Right lung (tissue), 10 donors: ENCODE measurements at places on chromosomes 16 and 17. TPM values are rescaled to one million over a fixed set of nuclear protein-coding genes. Genes with fewer than 3 reads are reported as not detected.

Gene PRR15L
- polyA plus RNA-seq = 39.2 TPM

GRCh38 chr16:47463771-47464624 is 2.9 kb downstream of the PHKB start:
- DNase-seq = no peak

GRCh38 chr16:81846105-81846504 is 67.0 kb downstream of the PLCG2 start:
- no peak for DNase-seq

DNA sequence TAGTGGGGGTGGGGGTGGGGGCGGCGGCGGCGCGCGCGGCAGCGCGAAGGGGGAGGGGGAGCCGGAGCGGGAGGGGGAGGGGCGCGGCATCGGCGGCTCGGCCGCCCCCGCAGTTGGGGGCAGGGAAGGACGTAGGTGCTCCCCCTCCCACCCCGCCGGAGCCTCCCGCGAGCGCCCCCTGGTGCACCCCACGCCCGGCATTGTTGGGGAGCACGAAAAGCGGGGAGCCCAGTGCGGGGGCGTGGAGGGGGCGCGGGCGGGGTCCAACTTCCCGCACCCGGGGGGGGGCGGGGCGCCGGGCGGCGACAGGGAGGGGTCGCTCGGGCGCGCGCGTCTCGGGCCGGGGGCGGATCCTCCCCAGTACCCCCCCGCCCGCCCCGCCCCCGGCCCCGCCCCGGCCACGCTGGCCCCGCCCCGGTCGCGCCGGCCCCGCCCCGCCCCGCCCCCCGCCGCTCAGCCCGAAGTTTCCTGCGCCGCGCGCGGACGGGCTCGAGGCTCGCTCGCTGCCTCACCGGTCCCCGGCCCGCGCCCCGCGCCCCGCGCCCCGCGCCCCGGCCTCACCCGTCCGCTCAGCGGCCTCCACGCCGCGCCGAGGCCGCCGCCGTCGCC is at the start of gene CACNA1H:
CACNA1H (plus strand) TSS at position 456 of the 609 bp plus-strand sequence. CDS start 632 bp downstream, outside the sequence.
- no peak for DNase-seq

Gene RAMP2
- 196 TPM for polyA plus RNA-seq

GRCh38 chr16:70474320-70475053 is 20.1 kb downstream of the FCSK start:
- DNase-seq = no peak

- no peak for DNase-seq
These were observed 517 bp downstream of the RUNDC1 start for GRCh38 chr17:42980766-42981397.

- DNase-seq = no peak
These were observed 16.5 kb upstream of the NSMCE1 start for GRCh38 chr16:27284865-27285675.

DNA sequence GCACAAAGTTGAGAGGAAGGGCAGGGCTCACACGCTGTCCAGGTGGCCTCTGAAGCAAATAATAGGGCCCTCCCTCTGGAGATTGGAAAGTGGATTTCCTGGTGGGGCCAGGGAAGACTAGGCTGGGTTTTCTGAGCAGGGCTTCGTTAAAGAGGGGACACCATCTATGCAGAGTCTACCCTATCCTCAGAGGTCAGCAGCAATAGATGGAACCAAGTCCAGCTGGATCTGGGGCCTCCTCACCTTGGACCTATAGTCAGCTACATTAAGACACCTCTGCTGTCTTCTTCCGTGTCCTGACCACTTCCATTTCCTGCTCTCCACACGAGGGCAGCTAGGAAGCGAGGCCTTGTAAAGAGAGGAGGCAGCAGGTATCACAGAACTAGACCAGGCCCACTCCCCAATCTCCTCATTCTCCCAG is 14.7 kb upstream of the ST6GALNAC1 start:
- DNase-seq = no peak

DNA sequence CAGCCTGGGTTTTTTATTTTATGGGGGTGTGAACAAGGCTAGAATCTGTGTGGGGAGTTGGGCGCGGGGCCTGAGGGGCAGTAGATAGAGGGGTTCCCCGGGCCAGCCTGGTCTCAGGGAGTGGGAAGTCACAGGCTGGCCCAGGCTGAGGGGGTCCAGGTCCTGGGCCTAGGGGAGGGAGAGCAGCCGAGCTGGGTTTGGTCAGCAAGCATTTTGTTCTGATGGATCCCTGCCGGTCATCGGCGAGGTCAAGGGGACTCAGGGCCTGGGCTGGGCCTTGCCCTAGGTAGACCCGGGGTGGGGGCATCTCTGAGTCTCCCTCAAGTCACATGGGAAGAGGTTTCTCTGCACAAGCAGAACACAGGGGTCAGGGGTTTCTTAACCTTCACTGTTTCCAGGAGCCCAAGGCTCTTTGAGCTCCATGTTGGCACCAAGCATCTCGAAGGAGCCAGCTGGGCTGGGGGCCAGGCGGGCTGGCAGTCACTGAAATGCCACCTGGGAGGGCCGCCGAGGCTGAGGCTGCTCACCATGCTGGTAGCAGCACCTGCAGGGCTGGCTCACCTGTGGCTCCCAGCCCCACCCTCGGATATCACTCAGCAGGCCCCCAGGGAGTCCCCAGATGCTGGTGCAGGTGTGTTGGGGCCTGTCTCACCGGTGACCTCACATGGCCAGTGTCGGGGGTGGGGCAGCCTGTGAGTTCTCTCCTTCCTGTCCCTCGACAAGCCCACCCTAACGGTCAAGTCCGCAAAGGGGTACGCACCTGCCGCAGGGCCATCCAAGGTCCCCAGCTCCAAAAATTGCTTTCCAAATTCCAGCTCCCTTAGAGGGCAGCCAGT is 41.0 kb downstream of the SLC7A5 start:
- DNase-seq = no peak

Gene CCL23
- not detected for polyA plus RNA-seq

- DNase-seq = no peak
These were observed 1.8 kb downstream of the HMOX2 start for GRCh38 chr16:4477966-4478365.

Gene C17orf113
- polyA plus RNA-seq = 3.8 TPM

DNA sequence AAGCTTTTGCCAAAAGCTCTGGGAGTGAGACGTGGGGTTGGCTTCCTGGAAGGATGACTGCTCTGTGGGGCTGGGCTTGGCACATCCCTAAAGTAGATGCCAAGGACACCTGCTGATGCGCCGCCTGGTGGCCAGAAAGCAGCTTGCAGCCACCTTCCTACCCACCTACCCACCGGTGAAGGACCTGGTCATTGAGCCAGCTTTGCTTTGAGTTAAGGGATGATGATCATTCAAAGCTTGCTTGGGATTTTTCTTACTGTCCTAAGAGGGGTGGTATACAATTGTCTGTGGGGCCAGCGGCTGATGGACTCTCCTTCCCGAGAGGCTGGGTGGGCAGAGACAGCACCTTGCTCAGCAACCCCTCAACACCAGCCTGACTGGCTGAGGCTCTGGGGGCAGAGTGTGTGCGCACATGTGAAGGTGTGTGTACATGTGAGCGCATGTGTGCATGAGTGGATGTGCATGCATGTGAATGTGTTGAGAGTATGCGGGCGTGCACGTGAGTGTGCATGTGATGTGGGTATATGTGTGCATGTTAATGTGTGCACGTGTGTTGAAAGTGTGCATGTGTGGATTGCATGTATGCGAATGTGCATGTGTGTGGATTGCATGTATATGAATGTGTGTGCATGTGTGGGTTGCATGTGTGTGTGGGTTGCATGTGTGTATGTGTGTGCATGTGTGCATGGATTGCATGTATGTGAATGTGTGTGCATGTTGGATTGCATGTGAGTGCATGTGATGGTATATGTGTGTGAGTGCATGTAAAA is 18.6 kb downstream of the C1QTNF1 start:
- DNase-seq = no peak

Gene ITGB4
- 6.6 TPM for polyA plus RNA-seq

Gene CD68
- polyA plus RNA-seq = 32.3 TPM

Gene ZNF23
- polyA plus RNA-seq = 17.5 TPM

GRCh38 chr17:40063901-40064531 is 1.3 kb downstream of the THRA start:
- no peak for DNase-seq

Gene PTGES3L
- 2.0 TPM for polyA plus RNA-seq

DNA sequence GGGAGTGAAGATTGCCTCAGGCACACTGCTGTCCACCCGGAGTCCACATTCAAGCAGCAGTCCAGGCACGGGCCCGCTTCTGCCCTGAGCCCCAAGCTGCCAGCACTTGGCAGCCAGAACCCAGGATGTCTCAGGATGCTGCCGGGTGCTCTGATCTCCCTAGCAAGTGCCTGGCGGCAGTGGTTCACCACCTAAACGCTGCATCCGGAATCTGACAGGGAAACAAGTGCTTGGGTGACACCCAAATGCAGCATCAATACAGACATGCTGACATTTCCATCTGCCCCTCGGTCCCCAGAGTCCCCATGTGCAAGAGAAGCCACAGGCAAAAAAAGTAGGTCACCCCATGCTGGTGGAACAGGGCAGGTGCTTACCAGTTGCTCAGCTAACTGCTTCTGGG is 197.1 kb upstream of the RPL38 start:
- DNase-seq = no peak

DNA sequence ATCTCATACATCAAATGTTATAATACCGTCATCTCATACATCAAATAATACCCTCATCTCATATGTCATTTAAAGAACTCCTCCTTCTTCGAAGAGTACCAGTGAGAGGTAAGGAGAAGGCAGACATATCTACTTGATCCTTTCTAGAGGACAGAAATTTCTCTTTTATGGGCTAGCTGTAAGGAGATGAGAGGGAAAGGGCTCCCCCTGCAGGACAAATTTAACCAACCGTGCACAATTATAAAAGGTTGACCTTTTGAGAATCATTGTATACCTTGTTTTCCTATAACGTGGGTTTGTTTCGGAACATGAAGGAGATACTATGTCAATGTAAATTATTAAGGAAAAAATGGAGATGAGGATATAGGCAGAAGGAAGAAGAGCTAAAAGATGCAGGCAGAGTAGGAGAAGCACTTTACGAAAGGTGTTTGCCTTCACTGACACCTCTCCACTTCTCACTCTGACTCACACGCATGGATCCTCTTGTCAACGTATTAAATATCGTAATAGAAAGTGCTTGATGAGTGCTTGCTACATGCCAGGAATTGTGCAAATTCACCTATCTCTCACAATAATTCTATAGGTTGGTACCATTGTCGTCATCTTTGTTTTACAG is 465.9 kb upstream of the ERCC4 start:
- DNase-seq = no peak

DNA sequence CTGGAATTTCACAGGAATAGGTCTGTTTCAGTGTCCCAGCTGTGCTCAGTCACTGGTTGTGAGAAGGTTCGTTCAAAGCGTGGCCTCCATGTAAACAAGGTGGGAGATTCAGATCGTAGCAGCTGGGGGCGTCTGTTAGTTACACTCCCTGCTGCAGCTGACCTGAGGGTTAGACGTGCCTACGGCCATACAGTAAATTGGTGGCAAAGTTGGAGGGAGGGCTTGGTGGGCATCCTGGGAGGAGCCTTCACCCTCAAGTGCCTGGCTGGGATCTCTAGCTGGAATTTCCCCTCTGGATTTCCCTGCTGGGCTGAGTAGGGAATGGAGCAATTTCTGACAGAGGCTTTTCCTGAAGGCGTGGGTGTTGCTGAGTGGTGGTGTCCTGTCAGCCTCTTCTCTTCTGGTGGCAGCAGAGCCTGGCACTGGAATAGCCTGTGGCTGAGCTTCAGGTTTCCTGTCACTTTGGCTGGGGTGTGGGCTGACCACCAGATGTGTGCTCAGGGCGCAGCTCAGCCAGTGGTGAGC is 6.4 kb downstream of the FCSK start:
- no peak for DNase-seq

DNA sequence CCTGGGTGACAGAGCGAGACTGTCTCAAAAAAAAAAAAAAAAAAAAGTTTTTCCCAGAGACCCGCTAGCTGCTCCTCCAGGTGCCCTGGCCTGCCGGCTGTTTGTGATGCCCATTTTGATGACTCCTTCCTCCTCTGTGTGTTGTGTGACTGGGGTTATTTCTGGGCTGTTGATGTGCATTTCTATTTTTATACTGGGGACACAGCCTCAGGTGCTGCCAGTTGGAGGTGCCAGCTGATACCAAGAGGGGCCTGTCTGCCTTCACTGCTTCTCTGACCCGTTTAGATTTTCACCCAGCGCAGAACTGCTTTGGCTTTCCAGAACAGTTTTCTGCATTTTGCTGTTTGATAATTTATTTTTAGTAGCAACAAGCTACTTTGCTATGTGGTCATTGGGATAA is 6.7 kb downstream of the PLA2G15 start:
- no peak for DNase-seq
